ENCODE measurements at places on chromosomes 2 and 18. TPM values are rescaled to one million over a fixed set of nuclear protein-coding genes. Genes with fewer than 3 reads are reported as not detected.

ACYP2 gene
- 4.4 TPM for total RNA-seq

RAB10 gene
- 136 TPM for total RNA-seq

SF3B1 gene
- total RNA-seq: 294 TPM

RHBDD1 gene
- total RNA-seq: 23.1 TPM

SLC1A4 gene
- total RNA-seq: 0.86 TPM

PROKR1 gene
- total RNA-seq: 3.9 TPM

CHRNG gene
- not detected for total RNA-seq

HOXD13 gene
- total RNA-seq: not detected

TMEM17 gene
- total RNA-seq: 0.69 TPM

ST6GAL2 gene
- 16.2 TPM for total RNA-seq

RNF103 gene
- 7.4 TPM for total RNA-seq

RBM43 gene
- total RNA-seq: 1.7 TPM

GPR75 gene
- 4.1 TPM for total RNA-seq

RAD51AP2 gene
- 0.08 TPM for total RNA-seq

GCKR gene
- 1.2 TPM for total RNA-seq

GRB14 gene
- total RNA-seq: 11.6 TPM
